ENCODE measurements at places on chromosomes 5 and 9.

DNA sequence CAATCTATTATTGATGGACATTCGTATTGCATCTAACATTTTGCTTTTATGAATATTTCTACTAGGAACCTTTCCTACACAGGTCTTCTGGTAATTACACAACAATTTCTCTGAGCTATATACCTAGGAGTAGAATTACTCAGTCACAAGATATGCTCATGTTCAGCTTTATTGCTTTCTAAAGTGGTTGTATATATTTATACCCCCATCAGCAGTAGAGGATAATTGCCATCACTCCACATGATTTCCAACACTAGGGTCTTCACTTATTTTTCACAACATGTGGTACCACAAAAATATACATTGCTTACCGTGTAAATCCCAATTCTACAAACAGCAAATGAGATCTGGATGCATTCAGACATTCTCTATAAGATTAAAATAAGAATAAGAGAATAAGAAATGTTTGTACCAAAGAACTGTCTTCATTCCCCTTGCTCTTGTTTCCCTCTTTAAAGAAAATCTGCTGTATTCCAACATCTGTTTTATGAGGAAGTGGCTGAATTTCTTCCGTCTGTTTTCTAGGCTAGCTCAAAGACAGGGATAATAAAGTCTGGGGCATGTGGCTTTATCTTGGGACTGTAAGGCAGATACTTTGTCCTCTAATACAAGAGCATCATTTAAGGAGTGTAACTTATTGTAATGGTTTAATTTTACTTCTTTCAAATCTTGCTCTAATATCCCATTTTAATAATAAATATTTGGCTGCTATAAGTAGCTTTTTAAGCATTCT lies 28.2 kb downstream of the ARL15 start:
- no peak for DNase-seq

DNA sequence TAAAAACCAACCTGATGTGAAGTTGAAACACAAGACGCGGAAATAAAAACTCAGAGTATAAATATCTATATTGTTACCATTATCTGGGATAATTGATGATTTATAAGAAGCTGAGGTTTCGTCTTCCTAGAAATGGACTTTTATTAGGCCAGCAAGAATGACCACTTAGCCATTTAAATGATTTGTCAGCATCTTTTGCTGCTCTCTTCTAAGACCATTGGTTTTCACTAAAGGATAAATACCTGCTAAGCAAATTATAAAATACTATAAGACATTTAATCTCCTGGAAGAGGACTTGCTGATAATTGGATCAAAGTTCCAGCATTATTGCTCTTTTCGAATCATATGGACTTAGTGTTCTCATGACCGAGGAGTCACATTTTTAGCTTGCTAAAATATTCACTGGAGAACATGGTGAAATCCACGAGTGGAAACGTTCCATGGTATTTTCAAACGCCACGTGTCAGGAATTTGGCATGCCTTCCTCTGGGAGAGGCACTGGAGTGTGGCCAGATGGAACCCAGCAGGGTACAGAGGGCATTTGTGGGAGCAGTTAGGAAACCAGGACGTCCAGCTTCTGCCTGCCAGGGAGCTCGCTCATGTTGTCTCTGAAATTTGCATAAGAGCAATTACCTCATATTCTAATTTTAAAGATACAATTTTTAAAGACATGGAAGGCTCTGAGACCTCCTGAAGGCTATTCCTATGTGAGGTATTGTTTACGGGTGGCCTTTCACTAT lies 43.1 kb downstream of the TNFAIP8 start:
- no peak for DNase-seq

GRCh38 chr9:136626740-136627642 lies 35.7 kb upstream of the EGFL7 start:
- no peak for DNase-seq

- DNase-seq = peak; percentile 23
These were observed 47.4 kb downstream of the P4HA2 start for GRCh38 chr5:132180134-132180745.

DNA sequence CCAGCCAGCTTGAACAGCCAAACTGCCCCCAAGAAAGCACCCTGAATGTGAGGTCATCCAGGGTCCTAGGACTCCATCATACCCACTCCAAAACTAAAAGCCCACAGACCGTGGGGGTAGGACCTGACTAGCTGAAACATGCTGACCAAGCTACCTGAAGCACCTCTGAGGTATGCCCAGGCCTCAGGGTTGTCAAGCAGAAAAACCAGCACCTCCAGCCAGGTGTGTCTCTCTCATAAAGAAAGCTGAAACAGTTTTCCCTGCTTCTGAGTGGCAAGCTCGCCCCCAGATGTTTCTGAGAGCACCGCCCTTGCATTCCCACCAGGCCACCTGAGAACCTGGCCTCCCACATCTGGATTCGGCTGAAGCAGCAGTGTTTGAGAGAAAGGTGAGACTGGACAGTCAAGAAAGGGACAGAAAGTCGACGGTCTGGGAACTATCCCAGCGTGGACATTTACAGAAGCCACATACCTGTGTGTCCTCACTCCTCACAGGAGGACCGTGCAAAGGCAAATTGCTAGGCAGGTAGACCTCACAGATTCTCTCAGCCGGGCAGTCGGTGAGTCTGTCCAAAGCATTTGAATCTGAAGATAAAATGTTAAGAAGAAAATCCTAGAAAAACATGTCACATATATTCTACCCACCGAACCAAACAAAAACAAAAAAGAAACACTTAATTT lies 155.6 kb upstream of the RASEF start:
- DNase-seq = no peak

DNA sequence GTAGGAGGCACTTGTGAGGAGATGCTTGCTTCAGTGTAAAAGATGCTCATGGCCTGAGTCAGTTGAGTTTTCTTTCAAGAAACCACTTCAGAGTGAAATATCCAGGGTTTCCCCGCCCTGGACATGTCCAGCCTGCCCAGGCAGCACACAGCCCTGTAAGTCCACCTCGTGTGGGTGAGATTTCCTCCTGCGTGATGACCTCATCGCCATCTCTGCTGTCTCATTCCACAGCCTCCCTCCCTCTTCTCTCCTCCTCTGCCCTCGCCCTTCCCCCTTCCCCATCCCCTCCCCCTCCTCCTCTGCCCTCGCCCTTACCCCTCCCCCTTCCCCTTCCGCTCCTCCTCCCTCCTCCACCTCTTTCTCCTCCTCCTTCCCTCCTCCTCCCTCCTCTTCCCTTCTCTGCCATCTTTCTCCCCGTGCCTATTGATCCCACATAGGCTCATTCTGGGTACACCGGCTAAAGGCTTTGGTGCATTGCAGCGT lies 34.0 kb upstream of the NCS1 start:
- no peak for DNase-seq

- no peak for DNase-seq
These were observed 101.4 kb downstream of the ZNF462 start for GRCh38 chr9:106964329-106964728.

DNA sequence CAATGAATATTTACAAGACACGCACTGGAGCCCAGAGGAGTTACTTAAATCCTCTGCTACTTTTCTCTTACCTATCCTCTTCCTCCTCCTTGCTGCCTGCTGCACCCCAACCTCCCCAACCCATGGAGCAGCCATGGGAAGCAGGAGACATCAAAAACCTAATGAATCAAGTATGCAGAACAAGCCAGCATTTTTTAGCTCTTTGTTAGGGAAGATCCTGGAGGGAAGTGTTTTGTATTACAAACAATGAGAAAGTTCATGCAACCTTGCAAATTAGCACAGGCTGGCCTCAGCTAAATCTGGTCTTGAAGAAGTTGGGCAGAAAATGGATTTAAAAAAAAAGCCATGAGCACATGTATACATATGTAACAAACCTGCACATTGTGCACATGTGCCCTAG lies 498.8 kb downstream of the KIF4B start:
- DNase-seq = no peak

DNA sequence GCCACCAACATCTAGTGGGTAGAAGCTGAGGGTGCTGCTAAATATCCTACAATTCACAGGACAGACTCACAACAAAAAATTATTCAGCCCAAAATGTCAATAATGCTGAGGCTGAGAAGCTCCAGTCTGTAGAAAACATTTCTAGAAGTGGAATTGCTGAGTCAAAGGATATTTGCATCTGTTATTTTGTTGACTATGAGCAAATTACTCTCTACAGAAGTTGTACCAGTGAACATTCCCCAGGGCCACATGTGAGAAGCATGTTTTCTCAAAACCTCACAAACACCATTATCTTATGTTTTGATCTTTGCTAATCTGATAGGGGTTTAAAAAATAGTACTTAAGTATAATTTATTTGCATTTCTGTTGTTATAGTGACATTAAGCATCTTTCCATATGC lies 15.4 kb downstream of the ITK start:
- no peak for DNase-seq

- DNase-seq = no peak
These were observed 141.4 kb downstream of the MTX3 start for GRCh38 chr5:79849486-79850315.

DNA sequence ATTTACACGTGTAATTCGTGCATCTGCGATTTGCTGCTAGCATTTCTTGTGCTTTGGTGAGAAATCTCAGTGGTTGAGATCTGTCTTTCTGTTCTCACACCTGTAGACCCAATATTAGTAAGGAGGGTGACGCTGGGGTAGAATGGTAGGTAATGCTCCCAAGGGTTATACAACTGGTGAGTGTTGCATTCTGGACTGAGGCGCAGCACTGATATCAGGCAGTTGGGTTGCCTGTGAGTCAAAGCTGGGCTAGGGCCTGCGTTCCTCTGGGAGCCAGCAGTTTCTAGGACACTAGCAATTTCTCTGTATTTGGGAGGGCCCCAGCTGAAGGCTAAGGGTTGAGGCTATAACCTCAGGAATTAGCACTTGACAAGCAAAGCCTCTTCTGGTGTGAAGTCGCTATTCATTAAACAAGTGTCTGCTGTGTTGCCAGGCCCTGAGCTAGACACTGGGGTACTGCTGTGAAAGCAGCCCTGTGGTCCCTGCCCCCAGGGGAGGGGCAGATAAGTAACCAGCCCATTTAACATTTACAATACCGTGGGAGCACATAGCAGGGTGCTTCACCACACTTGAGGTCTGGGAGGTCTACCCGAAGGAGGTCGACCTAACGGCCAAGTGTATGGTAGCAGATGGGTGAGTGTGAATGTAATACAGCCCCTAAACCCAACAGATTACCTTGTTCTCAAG lies 28.7 kb downstream of the LARP1 start:
- no peak for DNase-seq

DNA sequence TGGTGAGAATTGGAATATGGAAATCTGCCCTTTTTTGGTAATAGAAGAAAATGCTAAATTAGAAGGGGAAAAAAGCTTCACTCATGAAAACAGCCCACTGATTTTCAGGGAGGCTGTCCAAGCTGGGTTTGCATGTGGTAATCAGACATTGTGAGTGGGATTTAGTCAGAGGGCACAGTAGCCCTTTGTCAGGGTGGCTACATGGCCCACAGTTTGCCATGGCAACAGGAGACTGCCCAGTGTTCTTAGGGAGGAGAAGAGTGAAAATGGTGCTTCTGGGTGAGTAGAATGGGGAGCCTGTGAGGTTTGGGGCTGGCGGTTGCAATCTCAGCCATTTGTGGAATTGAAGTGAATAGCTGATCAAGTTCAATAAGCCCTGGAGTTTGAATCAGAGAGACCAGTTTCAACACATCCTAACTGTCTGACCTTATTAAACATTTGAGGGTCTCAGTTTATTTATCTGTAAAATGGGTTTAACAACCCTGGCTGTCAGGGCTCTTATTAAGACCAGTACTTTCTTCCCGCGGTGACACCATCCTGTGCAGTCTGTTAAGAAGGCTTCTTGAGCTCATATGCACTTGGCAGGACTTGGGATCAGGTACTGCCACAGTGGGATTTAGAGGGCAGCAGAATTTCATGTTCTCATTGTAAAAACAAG lies 107.6 kb upstream of the TNC start:
- no peak for DNase-seq

- no peak for DNase-seq
These were observed 103.4 kb downstream of the MELK start for GRCh38 chr9:36676091-36676490.

- DNase-seq = no peak
These were observed 161.8 kb upstream of the VLDLR start for GRCh38 chr9:2459756-2460155.

- no peak for DNase-seq
These were observed 29.9 kb upstream of the RANBP6 start for GRCh38 chr9:6045364-6045763.

- DNase-seq = no peak
These were observed 59.6 kb upstream of the ABL1 start for GRCh38 chr9:130775336-130775991.

DNA sequence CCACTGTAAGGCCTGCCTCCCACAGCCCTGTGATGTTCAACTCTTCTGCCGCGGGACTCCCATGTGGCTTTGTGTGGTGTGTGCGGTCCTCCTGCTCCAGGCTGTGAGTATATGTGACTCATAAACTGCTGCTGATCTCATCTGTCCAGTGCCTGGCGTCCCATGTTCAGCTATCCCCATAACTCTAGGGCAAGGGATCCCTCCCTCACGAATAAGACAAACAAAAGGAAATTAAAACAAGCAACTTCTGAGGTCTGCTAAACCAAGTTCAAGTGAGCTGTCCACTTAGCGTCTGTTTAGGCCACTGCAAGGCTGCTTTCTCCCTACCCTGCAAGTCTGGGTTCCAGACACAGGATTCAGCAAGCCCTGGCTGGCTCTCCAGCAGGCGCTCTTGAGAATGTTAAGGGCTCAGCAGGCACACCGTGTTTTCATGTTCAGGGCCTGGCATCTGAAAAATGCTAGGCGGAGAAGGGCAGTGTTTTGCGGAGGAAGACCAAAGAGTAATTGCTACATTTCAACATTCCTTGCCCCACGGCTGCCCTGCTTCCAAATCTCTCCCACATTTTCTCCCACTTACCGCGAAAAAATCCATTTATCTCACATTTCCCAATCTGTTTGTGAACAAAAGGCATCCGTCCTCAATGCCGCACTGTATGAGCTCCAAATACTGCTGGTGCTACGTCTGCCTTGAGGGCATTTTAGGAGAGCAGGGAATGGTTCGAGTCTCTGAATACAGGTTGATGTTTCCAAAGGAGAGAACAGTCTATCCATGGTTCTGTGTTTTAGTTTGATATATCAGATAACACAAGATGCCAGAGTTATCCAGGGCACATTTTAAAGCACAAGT lies 280.2 kb downstream of the SEMA5A start:
- DNase-seq = no peak

- no peak for DNase-seq
These were observed 32.7 kb upstream of the DMRTA1 start for GRCh38 chr9:22413884-22414283.

DNA sequence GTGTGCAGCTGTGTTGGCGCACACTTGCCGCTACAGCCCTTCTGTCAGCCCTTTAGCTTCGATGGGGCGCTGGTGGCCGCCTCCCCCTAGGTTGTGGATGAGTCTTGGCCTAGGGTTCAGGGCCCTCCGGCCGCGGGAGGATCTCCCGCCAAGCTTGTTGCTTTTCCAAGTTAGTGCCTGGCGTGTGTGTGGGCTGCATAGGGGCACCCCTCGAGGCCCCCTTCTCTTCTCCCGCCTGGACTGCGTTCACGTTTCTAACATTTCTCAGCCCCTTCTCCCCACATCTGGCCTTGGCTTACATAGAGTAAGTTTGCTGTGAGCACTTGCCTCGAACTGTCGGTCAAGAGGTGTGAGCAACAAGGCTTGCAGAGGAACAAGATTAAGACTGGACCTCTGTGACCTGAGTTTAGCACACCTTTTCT lies 413 bp upstream of the OXCT1 start:
- no peak for DNase-seq

Data from GM18507 (cell line).